ENCODE measurements at places on chromosomes 6 and 20. TPM values are rescaled to one million over a fixed set of nuclear protein-coding genes. Genes with fewer than 3 reads are reported as not detected.

DNA sequence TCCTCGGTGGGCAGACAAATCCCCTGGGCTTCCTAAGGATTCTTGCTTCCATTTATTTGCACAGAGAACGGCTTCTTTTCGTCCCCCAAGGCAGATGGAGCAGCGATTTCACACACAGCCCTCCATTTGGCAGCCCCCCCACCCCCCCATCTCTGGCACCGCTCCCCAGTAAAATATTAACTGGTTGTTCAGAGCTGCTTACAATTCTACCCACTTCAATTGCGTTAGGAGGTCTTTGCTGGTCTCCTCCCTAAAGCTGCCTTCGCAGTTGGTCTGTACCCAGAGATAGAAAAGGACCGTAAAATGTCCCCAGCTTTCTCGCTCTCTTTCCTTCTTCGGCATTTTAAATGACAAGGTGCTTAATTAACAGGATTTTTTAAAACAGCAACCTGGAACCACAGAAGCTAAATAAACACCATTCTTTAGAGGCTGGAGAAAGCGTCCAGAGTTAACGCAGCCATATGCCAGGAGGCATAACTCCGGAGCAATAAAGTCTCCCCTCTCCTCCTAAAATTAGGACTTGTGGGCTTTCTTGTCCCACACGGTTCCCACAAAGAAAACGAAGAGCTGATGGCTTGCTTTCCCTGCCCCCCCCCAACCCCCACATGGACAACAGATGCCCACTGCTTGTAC is 1.7 kb upstream of the ZMYND8 start:
- H3K4me1 ChIP-seq: peaks cover 64% of the 10 kb centered on the region
- no peak overlapping the region for H3K27ac ChIP-seq
- no peak for DNase-seq

DNA sequence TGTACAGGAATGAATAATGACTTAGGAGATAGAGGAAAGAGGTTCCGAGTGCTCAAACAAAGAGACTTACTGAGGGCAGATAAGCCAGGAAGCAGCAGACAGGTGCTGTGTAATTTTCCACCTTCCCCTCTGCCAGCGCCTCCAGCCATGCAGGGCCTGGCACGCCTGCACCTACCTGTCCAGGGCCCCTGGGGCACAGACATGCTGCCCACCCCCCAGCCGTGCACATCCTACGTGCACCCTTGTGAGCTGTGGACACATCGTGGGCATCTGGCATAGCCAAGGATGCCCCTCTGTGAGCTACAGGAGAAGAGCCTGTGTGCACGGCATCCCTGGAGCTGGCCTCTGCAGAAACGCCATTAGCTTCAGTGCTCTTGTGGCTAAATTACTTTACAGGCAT is 7.1 kb upstream of the SMOC2 start:
- no peaks in the 10 kb centered on the region for H3K36me3 ChIP-seq
- peak; percentile 56 for DNase-seq
- H3K4me3 ChIP-seq: no peak overlapping the region
- peaks cover 22% of the 10 kb centered on the region for H3K27me3 ChIP-seq
- peaks cover 15% of the 10 kb centered on the region for H3K4me1 ChIP-seq
- H3K27ac ChIP-seq: no peak overlapping the region

- peaks cover 8% of the 10 kb centered on the region for H3K36me3 ChIP-seq
- no peak overlapping the region for H3K4me3 ChIP-seq
- no peaks in the 10 kb centered on the region for H3K27me3 ChIP-seq
- peaks cover 53% of the 10 kb centered on the region for H3K4me1 ChIP-seq
- DNase-seq: no peak
- peak overlapping the region; percentile 54 for H3K27ac ChIP-seq
Observed at GRCh38 chr6:113052506-113052905, 705.4 kb downstream of the RFPL4B start.

DNA sequence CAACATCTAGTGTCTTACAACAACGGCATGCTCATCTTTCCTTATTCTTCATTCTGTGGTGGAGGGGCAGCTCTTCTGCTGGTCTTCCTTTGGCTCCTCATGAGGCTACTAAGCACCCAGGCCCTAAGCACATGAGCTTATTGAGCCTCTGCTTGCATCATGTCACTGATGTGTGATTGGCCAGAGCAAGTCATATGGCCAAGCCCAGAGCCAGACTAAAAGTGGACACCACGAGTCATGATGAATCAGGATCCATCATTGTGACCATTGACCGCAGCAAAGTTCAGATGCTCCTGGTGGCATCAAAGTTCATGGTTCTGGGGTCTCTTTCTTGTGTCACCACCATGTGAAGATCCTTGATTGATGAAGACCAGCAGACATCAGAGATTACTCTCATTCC is 192.0 kb upstream of the FOXA2 start:
- no peaks in the 10 kb centered on the region for H3K27me3 ChIP-seq
- peaks cover 16% of the 10 kb centered on the region for H3K4me1 ChIP-seq
- DNase-seq: no peak
- no peak overlapping the region for H3K27ac ChIP-seq
- H3K36me3 ChIP-seq: no peaks in the 10 kb centered on the region

DNA sequence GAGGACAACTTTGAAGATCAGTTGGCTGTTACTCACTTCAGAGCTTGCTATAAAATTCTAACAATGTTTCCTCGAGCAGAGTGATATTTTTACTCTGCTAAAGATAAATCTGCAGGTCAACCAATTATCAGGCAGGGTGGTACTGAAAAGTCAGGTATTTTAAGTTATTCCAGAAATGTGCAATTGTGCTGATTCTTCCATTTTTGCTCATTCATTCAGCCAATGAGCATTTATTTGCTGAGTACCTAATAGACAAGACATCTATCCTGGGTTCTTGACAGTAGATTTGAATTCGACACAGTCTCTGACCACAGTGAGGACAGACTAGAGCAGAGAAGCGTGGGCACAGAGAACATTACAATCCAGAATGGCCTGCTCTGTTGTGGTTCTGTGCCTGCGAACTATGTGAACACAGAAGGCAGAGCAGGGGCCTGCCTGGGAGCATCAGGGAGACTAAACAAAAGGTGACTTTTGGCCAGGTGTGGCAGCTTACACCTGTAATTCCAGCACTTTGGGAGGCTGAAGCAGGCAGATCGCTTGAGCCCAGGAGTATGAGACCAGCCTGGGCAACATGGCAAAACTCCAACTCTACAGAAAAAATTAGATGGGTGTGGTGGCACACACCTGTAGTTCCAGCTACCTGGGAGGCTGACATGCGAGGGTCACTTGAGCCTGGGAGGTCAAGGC is 14.8 kb downstream of the TPMT start:
- no peak overlapping the region for H3K27ac ChIP-seq
- no peaks in the 10 kb centered on the region for H3K27me3 ChIP-seq
- H3K36me3 ChIP-seq: peaks cover 21% of the 10 kb centered on the region
- H3K4me3 ChIP-seq: no peak overlapping the region

DNA sequence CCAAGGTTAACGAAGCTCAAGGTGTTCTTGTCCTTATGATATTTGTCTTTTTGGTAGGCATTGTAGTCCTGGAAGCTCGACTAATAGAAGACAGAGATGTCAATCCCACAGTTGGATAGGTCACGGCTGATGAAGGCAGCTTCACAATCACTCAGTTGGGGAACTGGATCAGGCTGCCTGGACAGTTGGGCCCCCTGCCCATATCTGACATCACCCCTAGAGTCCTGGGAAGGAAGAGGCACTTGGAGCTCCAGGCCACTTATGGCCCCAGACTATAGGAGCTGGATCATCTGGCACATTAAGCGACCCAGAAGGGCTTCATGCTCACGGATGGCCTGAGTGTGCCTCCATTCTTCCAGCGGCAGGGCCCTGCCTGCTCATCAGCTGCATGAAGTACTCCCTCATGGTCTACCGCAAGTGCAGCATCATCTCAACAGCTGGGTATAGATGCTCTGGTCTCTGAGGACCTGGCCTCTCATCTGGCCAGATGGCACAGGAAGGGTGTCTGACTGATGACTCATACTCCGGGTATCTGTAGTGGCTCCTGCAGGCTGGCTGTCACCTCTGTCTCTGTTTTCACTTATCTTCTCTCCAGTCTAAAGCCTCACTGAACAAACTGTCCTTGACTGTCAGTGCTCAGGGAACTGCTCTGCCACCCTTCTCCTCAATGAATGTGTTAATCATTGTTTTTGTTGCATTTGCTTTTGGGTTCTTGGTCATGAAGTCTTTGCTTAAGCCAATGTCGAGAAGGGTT is 29.2 kb upstream of the SSR1 start:
- peaks cover 38% of the 10 kb centered on the region for H3K4me1 ChIP-seq

DNA sequence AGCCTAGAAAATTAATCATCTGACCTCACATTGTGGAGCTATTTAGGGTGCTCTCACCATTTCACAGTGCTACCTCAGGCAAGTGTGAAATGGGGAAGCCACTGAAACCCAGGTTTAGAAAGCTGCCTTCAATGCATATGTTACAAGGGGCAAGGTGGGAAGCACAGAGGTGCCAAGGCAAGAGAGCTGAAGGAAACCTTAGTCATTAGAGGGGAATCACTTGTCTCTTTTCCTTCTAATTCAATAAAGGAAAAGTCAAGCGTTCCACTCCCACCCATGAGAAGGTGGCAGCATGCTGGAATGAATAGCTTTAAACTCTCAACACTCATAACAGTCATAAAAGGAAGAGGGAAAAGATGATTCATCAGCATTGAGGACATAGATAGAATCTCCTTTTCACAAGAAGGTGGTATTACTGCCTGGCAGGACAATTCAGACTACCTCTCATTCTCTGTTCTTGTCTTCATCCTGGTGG is 251.9 kb upstream of the IRAK1BP1 start:
- no peak for DNase-seq
- H3K27ac ChIP-seq: no peak overlapping the region

DNA sequence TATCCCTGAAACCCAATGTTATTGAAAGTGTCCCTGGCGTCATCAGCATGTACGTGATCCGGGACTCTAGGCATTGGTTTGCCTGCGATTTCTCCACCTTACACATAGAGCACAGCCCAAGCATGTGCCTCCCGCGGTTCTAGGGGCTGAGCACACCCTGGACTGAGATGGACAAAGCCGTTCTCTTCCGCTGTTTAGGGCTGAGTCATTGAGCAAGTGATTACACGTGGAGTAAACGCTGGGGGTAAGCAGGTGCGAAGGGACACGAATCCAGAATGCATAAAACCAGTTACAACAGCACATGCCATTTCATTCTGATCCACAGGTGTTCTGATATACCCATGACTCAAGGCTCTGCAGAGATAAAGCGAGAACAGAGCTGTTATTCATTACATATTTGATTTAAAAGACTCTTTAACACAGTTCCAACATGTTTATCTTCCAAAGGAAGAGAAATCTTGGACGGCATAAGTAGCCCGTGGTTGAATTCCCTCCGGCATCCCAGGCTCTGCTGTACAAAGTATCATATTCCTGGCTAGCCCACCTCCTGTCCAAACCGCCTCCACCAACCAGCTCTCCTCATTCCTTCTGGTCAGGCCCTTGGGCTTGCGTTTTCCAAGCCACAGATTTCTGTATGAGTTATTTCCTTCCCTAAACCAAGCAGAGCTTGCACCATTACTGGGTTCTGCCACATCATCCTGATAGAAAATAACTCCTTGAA is 36.1 kb upstream of the THBS2 start:
- no peak overlapping the region for H3K4me3 ChIP-seq
- peaks cover 12% of the 10 kb centered on the region for H3K4me1 ChIP-seq
- no peaks in the 10 kb centered on the region for H3K27me3 ChIP-seq
- H3K27ac ChIP-seq: no peak overlapping the region
- DNase-seq: no peak
- no peaks in the 10 kb centered on the region for H3K36me3 ChIP-seq

GRCh38 chr20:45867819-45868176 is 10.4 kb downstream of the ZSWIM3 start:
- H3K36me3 ChIP-seq: peaks cover 2% of the 10 kb centered on the region
- no peak overlapping the region for H3K4me3 ChIP-seq
- H3K27ac ChIP-seq: no peak overlapping the region
- no peaks in the 10 kb centered on the region for H3K4me1 ChIP-seq

Gene LRRC73
- 0.40 TPM for total RNA-seq

Gene SLC35B2
- total RNA-seq: 88.4 TPM

Gene GABRR1
- total RNA-seq: not detected

Gene TOX2
- total RNA-seq: not detected
